ENCODE measurements at places on chromosomes 2 and 18.

- no peak for DNase-seq
Measured at GRCh38 chr2:54341656-54342055, 85.6 kb upstream of the TSPYL6 start.

DNA sequence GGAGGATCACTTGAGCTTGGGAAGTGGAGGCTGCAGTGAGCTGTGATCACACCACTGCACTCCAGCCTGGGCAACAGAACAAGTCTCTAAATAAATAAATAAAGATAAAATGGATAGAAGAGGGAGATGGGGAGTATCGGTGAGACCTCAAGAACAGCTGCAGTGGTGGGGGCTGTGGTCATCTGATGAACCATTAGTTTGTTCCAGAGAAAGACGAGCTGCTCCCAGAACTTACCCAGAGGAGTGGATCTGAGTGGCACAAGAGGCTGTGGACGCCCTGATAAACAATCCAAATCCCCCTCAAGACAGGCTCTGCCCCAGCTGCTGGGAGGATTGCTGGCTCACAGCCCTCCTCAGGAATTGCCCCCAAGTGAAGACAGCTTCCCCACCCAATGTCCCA lies 26.7 kb downstream of the TMEM127 start:
- DNase-seq = no peak

DNA sequence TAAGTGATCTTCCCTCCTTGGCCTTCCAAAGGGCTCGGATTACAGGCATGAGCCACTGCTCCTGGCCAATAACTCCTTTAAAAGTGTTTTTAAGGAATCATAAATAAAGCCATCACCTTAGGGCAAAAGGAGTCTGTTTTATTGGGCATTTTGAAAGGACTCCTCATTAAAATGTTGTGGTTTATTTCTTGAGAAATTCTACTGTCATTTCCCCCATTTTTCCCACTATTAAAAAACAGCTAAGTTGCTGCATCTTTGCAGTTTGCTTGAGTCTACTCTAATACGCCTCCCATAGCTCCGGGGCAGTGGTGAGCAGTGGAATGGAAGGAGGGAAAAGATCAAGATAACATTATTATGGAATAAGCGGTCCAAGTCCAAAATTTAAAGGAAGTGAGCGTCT lies 293.2 kb downstream of the PIEZO2 start:
- DNase-seq = no peak

- DNase-seq = no peak
Measured at GRCh38 chr18:79870301-79871025, 72.7 kb downstream of the KCNG2 start.

DNA sequence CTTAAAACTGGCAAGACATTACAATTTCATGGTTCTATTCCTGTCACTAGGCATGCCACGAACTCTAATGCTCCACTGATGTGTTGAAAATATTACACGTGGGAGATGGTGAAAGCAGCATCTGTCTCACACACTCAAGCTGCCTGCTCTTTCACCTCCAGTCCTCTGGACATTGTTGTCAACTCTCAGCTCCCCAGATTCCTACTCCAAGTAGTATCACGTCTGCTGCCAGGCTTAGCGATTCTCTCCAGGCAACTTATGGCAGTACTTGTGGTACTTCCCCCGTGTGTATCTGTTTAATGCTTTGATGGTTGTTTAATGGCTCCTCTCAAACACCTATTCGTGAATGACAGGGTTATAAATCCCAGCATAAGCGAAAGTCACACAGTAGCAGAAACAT lies 103.8 kb downstream of the TMEFF2 start:
- no peak for DNase-seq

DNA sequence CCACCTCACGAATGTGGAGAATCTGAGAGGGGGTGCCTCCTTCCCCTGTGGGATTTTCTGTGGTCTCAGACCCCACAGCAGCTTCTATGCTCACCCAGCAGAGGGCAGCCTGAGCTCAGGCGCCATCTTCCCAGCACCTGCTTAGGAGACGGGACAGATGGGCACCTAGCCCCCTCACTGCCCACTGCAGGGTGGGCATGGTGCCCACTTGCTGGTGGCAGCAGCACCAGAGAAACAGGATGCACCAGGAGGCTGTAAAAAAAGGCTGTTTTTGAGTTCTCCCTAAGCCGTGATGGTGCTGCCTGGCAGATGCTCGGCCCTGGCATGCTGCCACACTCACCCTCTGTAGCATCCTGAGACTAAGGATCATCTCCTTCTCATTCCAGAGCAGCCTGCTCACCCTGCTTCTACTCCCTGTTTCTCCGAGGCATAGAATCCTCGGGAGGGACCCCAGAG lies 19.1 kb upstream of the SLC20A1 start:
- peak; percentile 74 for DNase-seq
